ENCODE measurements at places on chromosomes 6 and 20.

DNA sequence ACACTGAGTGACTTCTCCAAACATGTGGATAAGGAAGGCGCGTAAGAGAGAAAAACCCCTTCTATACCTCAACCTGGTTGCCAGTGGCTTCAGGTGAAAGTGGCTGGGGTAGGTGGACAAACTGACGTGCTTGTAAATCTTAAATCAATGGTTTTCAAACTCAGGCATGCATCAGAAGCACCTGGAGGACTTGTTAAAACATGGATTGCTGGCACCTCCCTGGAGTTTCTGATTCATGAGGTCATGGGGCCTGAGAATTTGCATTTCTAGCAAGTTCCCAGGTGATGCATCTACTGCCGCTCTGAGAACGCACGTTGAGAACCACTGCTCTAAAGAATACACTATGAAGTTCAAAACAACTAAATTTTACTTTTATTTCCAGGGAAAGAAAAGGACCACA is 31.9 kb upstream of the TAB2 start:
- DNase-seq, result no peak

DNA sequence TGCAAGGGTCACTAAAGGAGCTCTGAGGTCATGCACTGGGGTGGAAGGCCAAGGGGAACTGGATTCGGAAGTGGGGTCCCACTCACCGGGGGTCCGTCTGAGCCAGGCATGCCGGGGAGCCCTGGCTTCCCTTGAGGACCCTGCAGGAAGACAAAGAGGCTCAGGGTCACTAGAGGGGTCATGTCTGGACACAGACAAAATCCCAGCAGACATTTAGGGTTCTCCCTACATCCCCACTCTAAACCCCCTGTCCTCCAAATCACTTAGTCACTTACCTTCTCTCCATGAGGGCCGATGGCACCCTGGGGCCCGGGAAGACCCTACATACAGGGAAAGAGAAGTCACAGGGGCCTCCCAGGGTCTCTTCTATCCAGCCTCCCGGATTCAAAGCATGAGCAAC is 15.4 kb downstream of the COL11A2 start:
- DNase-seq, result no peak

- no peak for DNase-seq
These were observed 3.2 kb upstream of the REPS1 start for GRCh38 chr6:138991206-138991605.

GRCh38 chr6:170290296-170291128 is at the start of gene DLL1:
Gene DLL1 (minus strand): TSS chr6:170291078. CDS start chr6:170290139, 939 bp downstream.
- DNase-seq, result peak; percentile 64

DNA sequence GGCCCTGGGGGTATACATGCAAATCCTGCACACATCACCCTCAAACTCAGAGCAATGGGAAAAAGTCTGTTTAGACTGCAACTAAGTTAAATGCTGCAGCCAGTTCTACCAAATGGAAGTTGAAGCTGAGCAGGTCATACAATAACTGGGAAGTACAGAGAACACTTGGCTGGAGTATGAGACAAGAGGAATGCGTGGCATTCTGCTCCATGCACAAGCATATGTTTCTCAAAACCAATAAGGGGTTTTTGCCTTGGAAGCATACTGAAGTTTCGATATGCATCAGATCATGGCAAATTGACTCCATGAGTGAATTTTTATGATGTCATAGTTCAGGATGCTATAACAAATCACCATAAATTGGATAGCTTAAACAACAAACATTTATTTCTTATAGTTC is 193.8 kb downstream of the COL12A1 start:
- DNase-seq, result no peak

DNA sequence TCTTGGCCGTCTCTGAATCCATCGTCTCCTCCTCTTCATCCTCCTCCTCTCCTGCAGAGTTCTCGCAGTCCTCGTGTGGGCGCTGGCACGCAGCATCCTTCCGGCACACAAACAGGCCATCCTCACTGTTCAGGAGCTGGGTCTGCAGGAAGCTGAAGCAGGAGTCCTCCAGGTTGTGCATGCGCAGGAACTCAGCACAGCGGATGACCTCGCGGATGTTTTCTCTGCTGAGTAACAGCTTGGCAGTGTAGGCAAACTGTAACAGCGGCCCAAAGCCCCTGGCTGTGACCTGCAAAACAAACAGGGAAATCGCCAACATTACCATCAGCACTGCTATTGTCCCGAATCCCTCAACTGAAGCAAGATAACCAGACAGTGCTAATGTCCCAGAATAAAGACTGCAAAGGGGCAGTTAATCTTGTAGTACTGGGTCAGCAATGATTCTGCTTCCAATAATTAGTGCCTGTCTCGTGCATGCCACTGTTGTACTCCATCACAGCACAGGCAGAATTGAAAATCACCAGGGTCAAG is 57.4 kb downstream of the GJA10 start:
- DNase-seq, result no peak

- DNase-seq, result no peak
These were observed 18.4 kb downstream of the GMPR start for GRCh38 chr6:16256781-16257180.
